ENCODE measurements at places on chromosomes 6 and 20.

DNA sequence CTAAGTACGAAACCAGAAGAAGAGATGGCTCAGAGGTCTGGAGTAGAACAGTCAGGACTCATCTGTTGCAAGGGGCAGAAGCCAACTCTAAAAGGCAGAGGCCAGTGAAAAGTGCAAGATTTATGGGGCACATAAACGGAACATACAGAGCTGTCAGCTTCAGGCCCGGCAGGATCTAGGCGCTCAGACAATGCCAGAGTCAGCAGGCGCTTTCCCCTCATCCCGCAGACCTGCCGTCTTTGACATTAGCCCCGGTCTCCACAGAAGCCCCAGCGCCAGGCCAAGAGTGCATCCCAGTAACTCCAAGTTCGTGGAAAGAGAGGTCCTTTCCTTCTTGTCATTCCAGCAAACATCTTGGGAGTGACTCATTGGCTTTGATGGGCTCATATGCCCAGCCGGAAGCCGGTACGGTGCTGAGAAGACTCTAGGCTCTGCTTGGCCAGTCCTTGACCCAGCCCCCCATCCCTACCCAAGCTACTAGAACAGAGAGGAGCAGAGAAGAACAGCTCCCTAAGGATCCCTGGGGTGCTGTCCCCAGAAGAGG is 260.9 kb downstream of the TAF4 start:
- no peak for DNase-seq

DNA sequence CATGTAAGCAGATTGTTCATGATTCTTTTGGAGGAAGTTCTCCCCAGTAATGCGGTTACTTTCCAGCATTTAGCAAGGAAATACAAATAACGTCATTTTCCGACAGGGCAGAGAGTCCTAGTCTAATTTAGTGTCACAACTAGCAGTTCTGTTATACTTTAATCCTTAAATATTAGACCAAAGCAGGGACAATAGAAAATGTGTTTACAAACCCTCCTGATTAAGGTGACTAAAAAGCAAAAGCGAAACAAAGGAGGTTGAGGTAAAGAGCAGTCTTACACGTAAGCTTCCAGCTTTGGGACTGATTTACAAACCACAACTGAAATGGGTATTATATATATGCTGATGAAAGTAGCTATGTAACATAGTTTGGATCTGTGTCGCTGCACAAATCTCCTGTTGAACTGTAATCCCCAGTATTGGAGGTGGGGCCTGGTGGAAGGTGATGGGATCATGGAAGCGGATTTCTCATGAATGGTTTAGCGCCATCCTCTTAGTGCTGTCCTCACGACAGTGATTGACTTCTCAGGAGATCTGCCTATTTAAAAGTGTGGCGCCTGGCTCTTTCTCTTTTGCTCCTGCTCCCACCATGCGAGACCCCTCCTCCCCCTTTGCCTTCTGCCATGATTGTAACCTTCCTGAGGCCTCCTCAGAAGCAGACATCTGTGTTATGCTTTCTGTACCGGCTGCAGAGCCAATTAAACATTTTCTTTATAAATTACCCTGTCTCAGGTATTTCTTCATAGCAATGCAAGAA is 81.9 kb downstream of the PLCB1 start:
- DNase-seq, result no peak

DNA sequence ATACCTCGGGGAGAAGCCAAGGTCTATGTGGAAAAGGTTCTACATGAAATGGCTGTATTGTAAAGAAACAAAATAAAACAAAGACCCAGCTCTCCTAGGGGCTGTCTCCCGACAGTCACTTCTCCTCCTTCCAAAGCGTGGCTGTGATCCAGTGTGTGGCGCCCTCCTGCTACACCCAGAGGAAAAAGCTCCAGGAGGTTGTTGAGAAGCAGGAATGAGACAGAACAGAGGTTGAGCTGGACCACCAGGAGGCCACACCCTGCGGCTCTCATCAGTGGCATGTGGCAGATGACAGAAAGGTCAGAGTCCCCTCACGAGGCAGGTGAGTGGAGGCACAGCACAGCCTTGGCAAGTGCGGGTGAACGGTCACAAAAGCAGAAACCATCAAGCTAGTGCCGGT is 236.0 kb downstream of the TBXT start:
- DNase-seq, result no peak

DNA sequence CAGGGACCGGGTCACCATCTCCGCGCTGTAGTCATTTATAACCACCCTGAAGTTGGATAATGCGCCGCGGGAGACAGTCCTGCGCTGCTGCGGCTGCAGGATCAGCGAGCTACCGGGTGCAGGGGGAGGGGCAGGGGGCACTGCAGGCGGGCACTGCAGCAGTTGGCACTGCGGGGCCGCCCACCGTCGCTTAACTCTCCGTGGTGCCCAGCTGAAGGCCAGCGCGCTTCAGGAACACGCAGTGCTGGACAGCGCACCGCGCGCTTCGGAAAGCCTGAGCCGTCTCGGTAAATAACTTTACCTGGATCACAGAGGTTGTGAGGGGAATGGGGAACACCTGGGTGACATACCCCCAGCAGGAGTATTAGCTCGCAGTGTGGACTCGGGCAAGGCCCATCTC is 12.4 kb upstream of the LRFN2 start:
- DNase-seq, result no peak

GRCh38 chr6:63487103-63487813 is 85.0 kb upstream of the LOC128125822 start:
- DNase-seq, result no peak

DNA sequence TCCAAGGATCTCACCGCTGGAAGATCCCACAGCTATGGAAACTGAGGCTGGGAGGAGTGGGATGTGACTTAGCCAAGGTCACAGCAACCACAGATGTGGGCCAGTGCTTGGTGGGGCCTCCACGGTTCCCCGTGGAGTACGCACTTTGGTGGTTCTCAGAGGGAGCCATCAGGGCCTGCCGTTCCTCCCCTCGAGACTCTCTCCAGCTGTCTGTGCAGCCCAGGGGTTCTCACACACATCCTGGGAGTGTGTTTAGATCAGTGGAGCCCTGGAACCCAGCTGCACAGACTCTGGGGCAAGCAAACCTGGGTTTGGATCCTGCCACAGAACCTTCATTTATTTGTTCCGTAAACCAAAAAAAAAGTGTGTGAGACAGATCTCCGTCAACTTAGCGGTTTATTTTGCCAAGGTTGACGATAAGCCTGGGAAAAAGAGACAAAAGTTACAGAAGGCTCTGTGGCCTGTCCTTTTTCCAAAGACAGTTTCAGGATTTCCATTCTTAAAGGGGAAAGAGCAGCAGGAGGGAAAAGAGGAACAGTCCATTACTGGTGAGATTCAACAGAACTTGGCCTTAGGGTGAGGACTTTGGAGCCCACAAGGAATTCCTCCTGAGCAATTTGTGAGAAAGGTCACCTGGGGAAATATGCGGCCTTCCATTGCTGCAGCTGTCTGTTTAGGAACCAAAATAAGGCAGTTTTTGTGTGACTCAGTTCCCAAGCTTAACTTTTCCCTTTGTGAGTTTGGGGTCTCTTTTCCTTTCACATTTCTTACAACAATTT is 13.6 kb upstream of the MYMX start:
- no peak for DNase-seq

DNA sequence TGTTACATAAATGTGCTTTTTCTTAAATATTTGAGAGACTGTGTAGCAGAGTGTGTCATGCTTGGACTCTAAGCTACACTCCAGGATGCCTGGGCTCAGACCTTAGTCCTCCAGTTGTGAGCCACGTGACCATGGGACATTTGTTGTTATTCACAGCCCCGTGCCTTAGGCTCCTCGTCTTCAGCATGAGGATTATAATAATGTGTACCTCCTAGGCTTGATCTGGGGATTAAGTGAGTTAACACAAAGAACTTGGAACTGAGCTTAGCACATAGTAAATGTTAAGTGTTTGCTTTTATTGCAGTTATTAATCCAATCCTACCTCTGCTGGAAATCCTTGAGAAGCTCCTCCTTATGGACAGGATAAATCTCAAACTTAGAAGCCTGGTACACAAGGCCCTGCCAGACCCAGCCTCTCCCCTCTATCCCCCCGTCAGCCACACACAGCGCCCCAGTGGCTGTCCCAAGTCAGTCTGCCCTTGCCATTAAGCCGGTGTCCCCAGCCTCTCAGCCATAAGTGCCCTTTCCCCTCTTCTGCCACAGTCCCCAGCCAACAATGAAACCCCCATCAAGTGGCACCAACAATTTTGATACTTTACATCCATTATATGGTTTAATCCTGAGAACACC is 177.5 kb downstream of the TMEM242 start:
- DNase-seq, result no peak

DNA sequence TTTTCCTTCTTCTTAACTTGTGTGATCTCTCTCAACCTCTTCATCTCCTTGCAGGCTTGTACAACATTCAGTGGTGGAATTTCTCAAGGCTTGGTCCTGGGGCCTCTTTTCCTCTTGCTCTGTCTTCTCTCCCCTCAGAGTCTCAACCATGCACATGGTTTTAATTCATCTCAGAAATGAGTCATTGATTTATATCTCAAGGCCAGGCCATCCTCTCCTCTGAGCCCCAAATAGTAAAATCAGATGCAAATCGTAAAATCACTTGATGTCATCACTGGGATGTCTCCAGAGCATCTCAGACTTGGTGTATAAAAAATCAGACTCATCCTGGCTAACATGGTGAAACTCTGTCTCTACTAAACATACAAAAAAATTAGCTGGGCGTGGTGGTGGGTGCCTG is 85.0 kb downstream of the FNDC1 start:
- DNase-seq, result no peak

DNA sequence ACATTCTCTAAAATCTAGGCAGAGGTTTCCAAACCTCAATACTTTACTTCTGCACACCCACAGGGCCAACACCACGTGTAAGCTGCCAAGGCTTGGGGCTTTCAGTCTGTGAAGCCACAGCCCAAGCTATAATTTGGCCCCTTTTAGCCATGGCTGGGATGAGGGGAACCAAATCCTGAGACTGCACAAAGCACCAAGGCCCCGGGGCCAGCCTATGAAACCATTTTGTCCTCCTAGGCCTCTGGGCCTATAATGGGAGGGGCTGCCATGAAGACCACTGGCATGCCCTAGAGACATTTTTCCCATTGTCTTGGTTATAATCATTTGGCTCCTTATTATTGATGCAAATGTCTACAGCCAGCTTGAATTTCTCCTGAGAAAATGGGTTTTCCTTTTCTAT is 513.0 kb upstream of the ADGRB3 start:
- DNase-seq, result no peak

DNA sequence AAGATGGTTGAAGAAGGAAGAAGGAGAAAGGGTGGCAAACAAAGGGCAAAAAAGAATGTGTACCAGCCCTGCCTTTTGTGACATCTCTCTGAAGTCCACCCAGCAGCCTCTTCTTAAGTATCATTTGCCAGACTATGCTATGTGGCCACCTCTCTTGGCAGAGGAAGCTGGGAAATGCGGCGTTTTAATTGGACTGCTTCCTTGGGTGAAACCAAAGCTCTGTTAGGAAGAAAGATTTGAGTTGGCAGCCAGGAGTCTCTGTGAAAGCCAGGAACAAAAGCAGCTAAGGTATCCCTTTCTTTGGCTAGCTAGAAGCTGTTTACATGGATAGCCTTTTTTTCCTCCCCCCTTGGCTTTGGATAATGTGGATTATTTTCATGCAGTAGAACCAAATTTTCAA is 67.5 kb upstream of the GTSF1L start:
- DNase-seq, result no peak

- no peak for DNase-seq
Measured at GRCh38 chr20:14604143-14604542, 266.7 kb upstream of the FLRT3 start.

DNA sequence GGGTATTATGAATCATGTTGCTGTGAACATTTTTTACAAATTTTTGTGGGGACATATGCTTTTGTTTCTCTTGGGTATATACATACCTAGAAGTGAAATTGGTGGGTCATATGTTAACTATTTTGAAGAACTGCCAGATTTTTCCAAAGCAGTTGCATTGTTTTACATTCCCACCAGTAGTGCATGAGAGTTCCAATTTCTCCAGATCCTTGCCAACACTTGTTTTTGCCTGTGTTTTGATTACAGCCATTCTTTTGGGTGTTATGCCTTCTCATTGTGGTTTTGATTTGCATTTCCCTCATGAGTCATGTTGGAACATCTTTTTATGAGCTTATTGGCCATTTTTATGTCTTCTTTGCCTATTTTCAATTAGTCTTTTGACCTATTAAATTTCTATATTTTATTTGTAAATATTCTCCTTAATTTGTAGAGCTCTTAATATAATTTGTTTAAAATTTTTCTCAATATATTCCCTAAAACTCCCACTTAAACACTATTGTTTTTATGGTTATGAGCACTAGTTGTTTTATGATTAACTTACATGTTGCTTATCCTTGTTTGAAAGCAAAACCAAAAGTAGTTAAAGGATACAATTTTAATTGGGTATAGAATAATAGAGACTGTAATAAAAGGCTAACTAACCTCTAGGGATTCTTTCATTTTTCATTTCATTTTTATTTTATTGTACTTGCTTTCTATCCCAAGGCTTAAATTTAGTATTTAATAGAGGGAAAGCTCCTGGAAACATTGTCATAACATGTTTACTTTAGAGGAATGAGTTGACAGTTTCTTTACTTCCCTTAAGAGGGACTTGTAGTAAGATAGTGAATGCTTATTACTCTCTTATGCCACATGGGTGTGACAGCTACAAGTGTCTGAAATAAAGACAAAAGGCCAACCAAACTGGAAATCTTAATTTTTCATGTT is 5.5 kb downstream of the UBR2 start:
- DNase-seq, result no peak

DNA sequence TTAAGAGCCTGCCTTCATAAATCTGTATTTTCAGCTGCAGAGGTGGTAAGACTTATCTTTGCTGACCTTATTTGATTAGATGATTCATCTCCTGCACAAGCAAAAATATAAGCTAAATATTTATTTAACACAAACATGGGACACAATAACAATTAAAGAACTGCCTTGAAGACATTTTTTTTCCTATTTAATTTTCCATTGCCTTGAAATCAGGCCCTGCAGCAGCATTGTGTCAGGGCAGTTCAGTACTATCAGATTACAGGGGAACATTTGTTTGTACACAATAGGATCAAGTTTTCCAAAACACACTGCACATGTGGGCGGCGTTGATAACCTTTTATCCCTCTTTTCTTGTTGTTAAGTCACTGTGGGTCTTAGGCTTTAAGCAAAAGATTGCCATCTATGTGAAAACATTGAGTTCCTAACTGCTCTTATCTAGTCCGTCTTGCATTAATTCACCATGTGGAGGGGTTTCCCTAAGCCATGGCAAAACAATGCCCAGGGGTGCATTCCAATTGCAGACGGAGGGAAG is 7.4 kb downstream of the ADGRF5 start:
- no peak for DNase-seq

- no peak for DNase-seq
Measured at GRCh38 chr6:36104836-36105235, 25.5 kb upstream of the MAPK13 start.

GRCh38 chr6:18893540-18894269 is 506.6 kb downstream of the RNF144B start:
- DNase-seq, result no peak
